ENCODE measurements at places on chromosomes 5 and 9. TPM values are rescaled to one million over a fixed set of nuclear protein-coding genes. Genes with fewer than 3 reads are reported as not detected.
A peak's percentile ranks its signal among the peaks of the same experiment; 100 is the strongest.

Gene C9orf40
- total RNA-seq = 3.5 TPM

- DNase-seq = no peak
These were observed 10.3 kb upstream of the SLC6A18 start for GRCh38 chr5:1214936-1215220.

Gene CYFIP2
- total RNA-seq = 14.4 TPM

Gene ARL14EPL
- total RNA-seq = not detected

- DNase-seq = peak; percentile 59
These were observed 631.1 kb downstream of the ACTL7B start for GRCh38 chr9:108224716-108225115.

Gene EQTN
- total RNA-seq = 1.4 TPM

GRCh38 chr5:141781910-141782309 lies 96.3 kb downstream of the PCDH1 start:
- DNase-seq = no peak

Gene KIF24
- 2.6 TPM for total RNA-seq

Gene SEC16A
- total RNA-seq = 26.5 TPM

DNA sequence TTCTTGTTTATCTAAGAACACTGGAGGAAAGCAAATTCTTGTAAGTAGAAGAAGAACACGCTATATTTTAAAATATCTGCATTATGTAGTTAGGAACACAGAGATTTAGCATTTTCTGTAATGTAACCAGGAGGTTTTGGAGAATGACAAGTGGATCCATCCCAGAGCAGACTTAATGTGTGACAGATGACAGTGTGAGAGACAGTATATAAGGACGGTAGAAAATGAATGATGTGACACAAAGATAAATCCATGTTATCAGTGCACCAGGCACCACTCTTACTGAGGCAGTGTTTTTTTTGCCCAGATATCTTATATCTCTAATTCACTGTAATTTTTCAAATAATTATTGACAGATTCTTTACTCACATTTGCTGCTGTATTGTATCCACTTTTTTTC lies 239.0 kb upstream of the KCNN2 start:
- DNase-seq = no peak

Gene SEMA4D
- total RNA-seq = 13.1 TPM

- DNase-seq = peak; percentile 48
These were observed 91.6 kb upstream of the TAF11L2 start for GRCh38 chr5:17406423-17406838.

DNA sequence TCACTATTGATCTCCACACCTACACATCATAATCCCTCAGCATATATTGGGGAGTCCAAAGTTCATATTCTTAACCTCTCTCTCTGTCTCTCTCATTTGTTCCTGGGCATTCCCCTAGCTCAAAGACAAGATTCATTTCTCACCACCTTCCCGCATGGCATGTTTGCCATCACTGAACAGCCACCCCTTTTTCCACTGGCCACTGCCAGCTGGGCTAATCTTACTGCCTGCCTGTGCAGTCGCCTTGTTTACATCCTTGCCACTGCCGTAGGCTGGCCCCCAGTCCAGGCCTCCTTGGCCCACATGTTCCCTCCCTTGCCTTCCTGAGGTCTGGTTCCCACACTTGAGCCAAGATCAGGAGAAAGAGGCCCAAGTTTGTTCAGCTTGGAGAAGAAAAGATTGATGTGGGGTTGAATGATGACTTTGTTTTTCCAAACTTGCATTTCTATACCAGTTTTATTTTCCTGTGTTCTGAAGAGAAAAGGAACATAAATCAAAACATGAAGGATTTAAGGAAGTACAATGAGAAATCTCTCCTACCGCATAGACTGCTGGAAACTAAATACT lies 80.2 kb downstream of the PLAC8L1 start:
- no peak for DNase-seq

Gene SPATA31A1
- total RNA-seq = not detected

Gene C5orf58
- total RNA-seq = not detected

Gene PDGFRB
- total RNA-seq = 90.9 TPM

Gene ZSWIM6
- 10.1 TPM for total RNA-seq

GRCh38 chr9:118521261-118521660 lies 817.1 kb downstream of the TLR4 start:
- DNase-seq = no peak

GRCh38 chr5:75055727-75056144 lies 3.4 kb upstream of the GCNT4 start:
- no peak for DNase-seq

DNA sequence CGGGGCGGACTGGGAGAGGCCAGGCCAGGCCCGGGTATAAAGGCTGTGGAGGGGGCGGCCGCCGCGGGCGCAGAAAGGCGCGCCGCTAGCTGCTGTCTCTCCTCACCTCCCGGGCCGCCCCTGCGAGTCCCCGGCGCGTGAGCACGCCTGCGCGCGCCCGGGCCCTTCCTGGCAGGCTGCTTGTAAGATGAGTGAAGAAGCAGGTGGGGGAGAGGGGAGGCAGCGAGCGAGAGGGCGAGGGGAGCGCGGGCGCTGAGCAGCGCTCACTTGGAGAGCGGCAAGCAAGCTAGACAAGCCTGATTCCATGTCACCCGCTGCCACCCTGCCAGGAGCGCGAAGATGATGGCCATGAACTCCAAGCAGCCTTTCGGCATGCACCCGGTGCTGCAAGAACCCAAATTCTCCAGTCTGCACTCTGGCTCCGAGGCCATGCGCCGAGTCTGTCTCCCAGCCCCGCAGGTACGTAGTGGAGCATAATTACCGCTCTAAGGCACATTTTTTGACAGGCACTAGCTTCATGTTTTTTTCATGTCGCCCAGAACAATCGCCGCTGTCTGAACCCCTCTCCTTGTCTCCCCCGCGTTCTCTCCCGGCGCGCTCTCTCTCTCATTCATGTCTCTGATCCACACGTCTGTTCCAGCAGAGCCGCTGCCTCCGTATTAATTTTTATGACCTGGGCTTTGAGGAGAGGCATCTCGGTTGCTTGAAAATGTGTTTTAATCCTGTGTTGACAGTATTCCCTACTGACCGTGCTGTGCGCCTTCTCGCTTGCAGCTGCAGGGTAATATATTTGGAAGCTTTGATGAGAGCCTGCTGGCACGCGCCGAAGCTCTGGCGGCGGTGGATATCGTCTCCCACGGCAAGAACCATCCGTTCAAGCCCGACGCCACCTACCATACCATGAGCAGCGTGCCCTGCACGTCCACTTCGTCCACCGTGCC lies at the start of gene POU4F3:
TSS of gene POU4F3 (plus strand) at position 66 of the 941 bp plus-strand sequence. CDS start at position 340, 274 bp downstream.
- DNase-seq = no peak

DNA sequence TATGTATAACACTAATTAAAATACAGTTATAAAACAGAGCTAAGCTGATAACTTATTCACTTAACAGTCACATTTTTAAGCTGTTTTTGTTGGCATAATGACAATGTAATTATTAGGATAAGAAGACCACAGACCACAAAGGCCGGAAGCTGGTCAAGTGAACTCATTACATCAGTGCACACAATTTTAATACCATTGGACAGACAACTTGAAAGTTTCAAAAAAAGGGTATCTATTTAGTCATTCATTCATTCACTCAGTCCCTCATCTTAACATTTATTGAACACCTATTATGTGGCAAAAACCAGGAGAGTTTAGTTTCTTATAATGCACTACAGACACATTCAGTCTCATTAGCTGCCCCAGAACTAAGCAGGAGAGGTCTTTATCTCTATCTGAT lies 11.6 kb downstream of the ERP44 start:
- DNase-seq = no peak

- DNase-seq = no peak
These were observed 106.5 kb downstream of the NFIB start for GRCh38 chr9:14207352-14207995.

Gene TMEM174
- not detected for total RNA-seq

DNA sequence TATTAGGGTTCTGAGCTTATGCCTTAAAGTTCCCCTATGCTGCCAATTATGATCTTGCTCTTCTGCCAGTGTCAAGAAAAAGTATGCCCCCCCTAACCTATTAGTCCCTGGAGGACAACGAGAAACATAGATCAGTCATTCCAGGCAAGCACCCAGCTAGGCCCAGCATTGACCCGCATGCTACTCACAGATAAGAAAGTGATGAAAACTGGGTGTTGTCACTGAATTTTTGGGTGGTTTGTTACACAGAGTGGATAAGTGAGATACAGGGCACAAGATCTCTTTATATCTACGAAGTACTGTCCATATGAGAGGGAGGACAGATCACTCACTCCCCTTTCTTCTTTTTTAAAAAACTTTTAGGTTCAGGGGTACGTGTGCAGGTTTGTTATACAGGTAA lies 6.4 kb upstream of the TEX48 start:
- no peak for DNase-seq

Gene SPRY4
- 8.9 TPM for total RNA-seq

Gene GTF3C5
- total RNA-seq = 25.7 TPM

- no peak for DNase-seq
These were observed 15.0 kb downstream of the ANKRD33B start for GRCh38 chr5:10578869-10579268.

Gene NTNG2
- total RNA-seq = 1.6 TPM

DNA sequence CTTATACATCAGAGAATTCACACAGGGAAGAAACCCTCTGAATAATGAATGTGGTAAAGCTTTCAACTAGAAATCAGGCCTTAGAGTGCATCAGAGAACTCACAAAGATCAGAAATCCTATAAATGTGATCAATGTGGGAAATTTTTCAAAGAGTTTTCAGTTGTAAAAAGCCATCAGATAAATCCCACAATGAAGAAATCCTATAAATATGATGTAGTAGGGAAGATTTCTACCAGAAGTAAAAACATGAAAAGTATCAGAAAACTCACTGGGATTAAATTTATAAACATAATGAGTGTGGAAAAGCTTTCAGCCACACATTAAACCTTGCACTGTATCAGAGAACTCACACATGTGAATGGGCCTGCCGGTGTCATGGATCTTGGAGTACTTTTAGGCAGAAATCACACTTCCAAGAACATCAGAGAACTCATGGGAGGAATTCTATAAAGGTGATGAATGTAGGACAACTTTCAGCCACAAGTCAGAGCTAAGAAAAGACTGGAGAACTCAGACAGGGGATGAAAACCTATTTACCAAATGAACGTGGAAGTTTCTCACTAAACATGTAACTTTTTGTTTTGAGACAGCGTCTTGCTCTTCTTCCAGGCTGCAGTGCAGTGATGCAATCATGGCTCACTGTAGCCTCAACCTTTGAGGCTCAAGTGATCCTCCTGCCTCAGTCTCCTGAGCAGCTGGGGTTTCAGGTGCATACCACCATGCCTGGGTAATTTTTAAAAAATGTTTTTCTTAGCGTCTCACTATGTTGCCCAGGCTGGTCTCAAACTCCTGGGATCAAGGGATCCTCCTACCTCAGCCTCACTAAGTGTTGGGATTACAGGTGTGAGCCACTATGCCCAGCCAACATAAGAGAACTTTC lies 39.5 kb downstream of the ZNF510 start:
- no peak for DNase-seq

DNA sequence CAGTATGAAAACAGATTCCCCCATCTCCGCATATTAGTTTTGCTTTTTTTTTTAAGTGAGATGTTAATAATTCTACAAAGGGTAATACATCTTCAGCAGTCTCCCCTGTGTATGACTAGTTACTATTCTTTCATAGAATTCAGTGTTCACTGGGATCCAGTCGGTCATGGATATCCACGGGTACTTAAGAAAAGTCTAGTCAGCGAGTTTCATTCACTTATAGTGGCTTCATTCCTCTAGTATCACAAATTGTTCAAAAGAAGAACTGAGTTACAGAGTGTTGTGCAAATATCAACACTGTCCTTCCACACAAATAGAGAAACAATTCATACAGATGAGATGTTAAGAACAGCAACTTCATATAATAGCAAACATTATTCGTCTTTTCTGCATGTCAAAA lies 35.7 kb downstream of the BNC2 start:
- no peak for DNase-seq

DNA sequence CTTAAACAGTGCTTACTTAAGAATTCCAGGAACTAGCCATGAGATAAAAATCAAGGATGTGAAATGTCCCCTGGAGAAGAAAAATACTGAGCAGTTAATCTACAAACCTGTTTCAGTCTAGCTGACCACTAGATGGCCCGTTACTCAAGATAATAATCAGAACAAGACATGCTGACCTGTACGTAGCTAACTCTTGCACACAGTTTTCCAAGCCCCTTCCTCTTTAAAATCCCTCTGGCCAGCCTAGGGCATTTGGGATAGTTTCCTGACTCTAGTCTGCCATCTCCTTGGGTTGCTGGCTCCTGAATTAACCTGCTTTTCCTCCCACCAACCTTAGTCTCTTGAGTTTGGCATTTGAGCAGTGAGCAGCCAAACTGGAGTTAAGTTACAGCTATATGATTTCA lies 59.2 kb upstream of the TRAF1 start:
- peak; percentile 19 for DNase-seq

Gene ADRA1B
- total RNA-seq = 0.79 TPM

- DNase-seq = no peak
These were observed 24.4 kb downstream of the NCS1 start for GRCh38 chr9:130196643-130197042.

DNA sequence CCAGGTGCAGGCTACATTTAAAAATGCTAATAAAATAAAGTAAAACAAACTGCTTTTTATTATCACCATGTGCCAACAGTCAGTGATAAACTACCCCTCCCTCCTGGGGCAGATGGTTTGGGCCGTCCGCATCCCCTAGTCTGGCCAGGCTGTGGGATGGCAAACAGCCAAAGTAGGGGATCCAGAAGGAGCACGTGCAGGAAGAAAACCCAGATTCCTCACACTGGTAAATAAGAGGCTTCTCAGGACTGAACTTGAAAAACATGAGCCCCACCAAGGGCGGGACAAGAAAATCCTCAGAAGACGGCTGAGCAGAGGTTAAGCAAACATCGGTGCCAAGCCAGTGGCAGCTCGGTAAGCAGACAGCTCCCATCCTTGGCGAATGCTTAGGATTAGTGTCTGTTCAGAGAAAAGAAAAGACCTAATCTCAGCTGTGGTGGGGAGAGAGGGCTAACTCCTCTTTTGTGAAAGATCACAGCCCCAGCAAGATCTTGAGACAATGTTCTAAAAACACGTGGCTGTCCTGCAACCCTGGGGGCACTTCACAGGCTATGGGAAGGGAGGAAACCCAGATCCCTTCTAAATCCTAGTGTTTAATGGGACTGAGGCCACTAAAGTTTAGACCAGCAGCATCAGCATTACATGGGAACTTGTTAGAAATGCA lies 46.5 kb upstream of the GDNF start:
- DNase-seq = no peak

Gene ARHGEF37
- 11.0 TPM for total RNA-seq

DNA sequence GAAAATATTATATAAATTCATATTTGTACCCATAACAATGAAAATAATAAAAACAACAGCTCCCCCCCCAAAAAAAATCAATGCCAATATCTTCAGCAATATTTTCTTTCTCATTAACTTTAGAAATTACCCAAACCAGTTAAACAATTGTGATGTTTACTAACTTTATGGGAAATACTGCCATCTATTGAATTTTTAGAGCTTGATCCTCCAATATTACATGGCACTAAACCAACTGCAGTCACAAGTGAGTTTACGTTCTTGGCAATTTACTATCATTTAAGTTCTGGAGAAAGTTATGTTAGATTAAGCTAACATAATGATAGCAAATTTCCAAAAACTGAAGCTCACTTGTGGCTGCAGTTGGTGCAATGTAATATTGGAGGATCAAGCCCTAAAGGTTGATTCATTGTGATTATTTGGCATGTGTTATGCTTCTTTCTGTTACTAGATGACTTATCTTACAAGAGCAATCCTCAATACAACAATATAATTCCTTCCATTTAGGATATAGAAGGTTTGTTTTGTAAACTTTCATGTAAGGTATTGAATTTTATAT lies 379.5 kb downstream of the CDH18 start:
- DNase-seq = peak; percentile 5

Measured in skin of body (tissue), 3 donors.